Mesenteric fat pad (tissue), 1 donor: ENCODE measurements at places on chromosomes 11 and 22. TPM values are rescaled to one million over a fixed set of nuclear protein-coding genes. Genes with fewer than 3 reads are reported as not detected.

Gene SLN
- not detected for total RNA-seq

Gene TMPRSS13
- 0.39 TPM for total RNA-seq

Gene SAMM50
- 49.4 TPM for total RNA-seq

Gene F2
- total RNA-seq = not detected

Gene SYT7
- total RNA-seq = 2.4 TPM

Gene TOB2
- total RNA-seq = 82.4 TPM

Gene C11orf97
- total RNA-seq = not detected

Gene SLC25A45
- total RNA-seq = 8.7 TPM

Gene OR52H1
- not detected for total RNA-seq

Gene RASGRP2
- 22.0 TPM for total RNA-seq

Gene SLC1A2
- 1.3 TPM for total RNA-seq
